ENCODE measurements at places on chromosomes 12 and 14. TPM values are rescaled to one million over a fixed set of nuclear protein-coding genes. Genes with fewer than 3 reads are reported as not detected.

KCNK13 gene
- total RNA-seq: 0.16 TPM

IL22 gene
- total RNA-seq: not detected

SERPINA10 gene
- not detected for total RNA-seq

LMNTD1 gene
- not detected for total RNA-seq

SLC5A8 gene
- not detected for total RNA-seq

PRR13 gene
- total RNA-seq: 33.2 TPM

INHBC gene
- total RNA-seq: not detected

HCAR2 gene
- 47.2 TPM for total RNA-seq

SMOC1 gene
- total RNA-seq: 1.1 TPM

ZC2HC1C gene
- total RNA-seq: 3.7 TPM

SLC4A8 gene
- 0.08 TPM for total RNA-seq

BATF gene
- 7.3 TPM for total RNA-seq

MEG3 gene
- 18.2 TPM for total RNA-seq

ITGB7 gene
- total RNA-seq: 7.4 TPM

SCN8A gene
- 0.80 TPM for total RNA-seq

TMEM106C gene
- 56.7 TPM for total RNA-seq

CATSPERB gene
- 1.3 TPM for total RNA-seq

TAS2R7 gene
- not detected for total RNA-seq

NPAS3 gene
- 0.29 TPM for total RNA-seq

- DNase-seq: peak; percentile 87
These were observed 740 bp upstream of the PRPF40B start for GRCh38 chr12:49622501-49623141.

DNA sequence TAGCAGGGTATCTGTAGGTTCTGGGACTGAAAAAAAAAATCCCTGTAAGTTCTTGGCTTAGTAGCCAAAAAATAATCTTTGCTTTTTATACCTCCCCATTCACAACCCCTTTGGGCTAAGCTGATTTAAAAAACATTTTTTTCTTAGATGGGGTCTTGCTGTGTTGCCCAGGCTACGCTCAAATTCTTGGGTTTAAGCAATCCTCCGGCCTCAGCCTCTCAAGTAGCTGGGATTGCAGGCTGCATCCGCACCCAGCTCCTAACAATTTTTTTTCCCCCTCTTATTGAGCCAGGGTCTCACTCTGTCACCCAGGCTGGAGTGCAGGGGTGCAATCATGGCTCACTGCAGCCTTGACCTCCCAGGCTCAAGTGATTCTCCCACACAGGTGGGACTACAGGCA is 9.1 kb upstream of the ISM2 start:
- no peak for DNase-seq

DNA sequence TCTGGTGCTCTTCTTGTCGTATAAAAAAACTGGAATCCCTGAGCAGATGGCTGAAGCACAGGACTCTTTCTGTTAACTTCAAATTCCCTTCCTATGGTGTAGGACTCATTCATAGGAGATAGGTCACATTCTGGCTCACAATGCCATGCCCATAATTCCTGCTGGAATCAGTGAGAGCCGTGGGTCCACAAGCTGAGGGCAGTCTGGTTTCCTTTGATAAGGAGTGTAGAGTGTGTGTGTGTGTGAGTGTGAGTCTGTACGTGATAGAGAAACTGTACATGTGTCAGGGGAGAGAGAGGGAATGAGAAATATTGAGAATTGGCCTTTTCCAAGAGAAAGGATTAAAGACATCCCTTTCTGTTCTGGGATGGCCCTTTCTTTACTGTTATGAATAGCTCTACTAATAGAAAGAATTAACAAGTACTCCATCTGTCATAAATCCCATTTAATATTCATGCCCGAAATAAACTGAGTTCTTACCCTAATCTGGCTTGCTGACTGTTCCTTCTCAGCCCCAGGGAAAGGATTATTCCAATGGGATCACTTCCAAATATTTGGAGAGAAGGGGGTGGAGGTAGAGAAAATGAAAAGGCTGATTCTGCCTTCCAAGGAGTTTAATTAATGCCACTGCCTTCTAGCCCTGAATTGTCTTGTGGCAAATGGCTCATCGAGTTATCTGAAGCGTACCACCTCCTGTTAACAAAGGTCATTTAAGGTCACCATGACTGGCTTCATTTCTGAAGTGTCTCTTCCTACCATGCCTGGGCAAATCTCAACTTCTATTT is 79.0 kb downstream of the TMX1 start:
- DNase-seq: no peak

- DNase-seq: no peak
These were observed 38.9 kb downstream of the FERMT2 start for GRCh38 chr14:52911904-52912303.

DNA sequence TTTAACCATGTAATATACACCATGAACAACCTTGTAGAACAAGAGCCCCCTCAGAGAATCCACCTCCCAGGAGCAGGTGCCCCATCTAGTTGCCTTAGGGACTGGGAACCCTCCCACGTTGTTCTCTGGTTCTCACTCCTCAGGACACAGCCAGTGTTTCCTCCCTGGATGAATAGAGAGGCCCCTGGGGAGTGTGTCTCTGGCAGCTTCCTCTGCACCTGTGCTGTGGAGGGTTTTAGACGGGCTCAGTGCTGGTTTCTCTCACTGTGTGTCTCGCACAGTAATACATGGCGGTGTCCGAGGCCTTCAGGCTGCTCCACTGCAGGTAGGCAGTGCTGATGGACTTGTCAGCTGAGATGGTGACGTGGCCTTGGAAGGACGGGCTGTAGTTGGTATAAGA is 581.3 kb downstream of the TMEM121 start:
- DNase-seq: no peak

- no peak for DNase-seq
These were observed 904 bp upstream of the PAPOLA start for GRCh38 chr14:96501217-96501739.

- DNase-seq: no peak
These were observed 4.7 kb upstream of the TUBA1C start for GRCh38 chr12:49260166-49260565.

- no peak for DNase-seq
These were observed 88.8 kb downstream of the KCNH5 start for GRCh38 chr14:62956413-62956812.

GRCh38 chr12:117587631-117588287 is 226.3 kb upstream of the NOS1 start:
- peak; percentile 26 for DNase-seq

DNA sequence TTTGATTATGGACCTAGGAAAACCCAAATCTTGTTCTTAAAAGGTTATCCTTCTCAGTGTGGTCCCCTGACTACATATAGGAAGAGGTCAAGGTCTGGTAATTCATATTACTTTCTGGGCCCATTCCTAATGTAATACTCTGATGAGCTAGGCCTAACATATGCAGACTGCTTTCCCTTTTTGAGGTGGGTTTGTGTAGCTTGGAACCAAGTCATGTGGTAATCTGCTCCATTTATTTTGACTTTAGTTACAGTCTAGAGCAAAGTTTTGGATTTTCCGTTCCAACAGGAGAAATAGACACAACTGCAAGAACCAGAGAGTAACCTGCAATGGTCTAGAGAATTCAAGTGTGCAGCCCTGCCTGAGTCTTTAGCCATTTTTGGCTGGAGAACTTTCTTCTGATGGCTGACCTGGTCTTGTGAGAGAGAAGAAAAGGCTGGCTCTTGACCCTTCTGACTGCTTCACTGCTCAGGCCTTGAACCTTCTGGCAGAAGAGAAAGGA is 22.5 kb downstream of the TTC6 start:
- DNase-seq: no peak

- no peak for DNase-seq
These were observed 18.9 kb downstream of the TMEM106C start for GRCh38 chr12:47982311-47982710.

- peak; percentile 80 for DNase-seq
These were observed 98.4 kb downstream of the LGMN start for GRCh38 chr14:92649934-92650545.

DNA sequence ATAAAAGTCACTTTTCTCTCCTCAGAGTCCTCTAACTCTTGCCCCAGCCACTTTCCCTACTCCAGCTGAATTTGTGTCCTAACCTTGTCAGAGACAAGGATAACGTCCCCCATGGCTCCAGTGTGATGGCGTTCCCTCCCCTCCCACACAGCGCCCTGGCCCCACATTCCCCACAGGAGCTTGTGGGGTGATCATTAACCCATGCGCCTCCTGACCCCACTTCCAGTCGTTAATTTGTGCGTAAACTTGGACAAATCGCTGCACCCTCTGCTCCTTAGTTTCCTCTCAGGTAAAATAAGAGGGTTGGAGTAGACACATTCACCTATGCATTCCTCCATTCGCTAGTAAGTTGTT is 22.9 kb upstream of the BCDIN3D start:
- DNase-seq: no peak

DNA sequence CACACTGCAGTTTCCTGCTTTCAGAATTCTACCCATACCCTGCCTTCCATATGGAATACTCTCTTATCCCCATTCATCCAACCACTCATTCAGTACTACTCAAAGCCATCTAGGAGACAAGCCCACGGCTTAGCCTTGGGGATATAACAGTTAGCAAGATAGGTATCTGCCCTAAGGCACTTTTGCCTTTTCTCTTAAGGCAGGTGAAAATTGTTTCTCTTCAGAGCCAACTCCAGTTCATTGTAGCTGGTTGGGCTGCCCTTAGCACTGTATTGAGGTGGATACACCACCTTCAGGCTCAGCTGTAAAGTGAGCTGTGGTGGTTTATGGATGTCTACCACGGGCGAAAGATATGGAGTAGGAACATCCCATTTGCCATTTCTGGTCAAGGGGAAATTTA is 729.7 kb upstream of the TBX3 start:
- DNase-seq: no peak

DNA sequence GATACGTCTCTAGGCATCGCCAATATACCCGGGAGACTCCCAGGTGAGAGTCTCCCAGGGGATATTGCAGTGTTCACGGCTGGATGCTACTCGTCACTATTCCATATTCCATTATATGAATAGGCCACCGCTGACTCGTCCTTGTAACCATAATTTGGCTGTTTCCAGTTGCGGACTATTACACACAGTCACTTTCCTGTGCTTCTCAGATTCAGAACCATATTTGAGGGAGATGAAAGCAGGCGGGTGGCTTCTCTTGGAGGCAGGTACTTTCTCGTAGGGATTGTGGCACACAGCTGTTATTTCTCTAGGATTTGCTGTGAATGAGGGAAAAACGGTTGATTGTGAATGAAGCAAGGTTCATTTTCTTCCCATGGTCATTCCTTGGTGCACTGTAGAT is 73.0 kb downstream of the ADGRD1 start:
- no peak for DNase-seq

DNA sequence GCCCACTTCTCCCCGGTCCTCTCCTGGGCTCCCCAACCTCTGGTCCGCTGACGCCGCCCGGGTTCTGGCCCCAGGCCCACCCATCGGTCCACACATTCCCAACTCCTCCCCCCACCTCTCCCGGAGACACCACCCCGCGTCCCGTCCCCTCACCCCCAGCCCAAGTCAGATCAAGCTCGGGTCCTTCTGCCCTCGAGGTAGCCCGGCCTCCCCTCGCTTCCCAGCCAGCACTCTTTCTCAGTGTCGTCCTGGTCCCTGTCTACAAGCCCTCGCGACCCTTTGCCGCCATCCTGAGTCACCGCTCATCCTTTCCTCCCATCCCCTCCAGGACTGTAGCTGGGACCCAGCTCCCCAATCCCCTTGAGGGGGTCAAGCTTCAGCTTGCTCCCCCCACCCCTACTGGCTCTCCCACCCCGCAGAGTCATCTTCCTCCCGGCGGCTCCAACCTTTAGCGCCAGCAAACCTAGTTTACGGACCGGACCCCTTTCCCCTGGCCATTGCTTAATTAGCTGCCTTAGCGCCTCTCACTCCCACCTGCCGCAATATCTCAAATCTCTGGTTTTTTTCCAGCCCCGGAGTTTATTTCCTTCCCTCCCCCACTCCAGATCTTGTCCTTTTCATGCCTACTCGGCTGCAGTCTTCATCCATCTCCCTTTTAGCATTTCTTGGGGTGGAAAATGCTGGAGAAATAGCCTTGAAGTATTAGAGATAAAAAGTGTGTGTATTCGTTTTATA is 1.1 kb downstream of the PPP4R4 start:
- DNase-seq: no peak

GRCh38 chr12:131251336-131252101 is 297.8 kb downstream of the ADGRD1 start:
- DNase-seq: no peak

GRCh38 chr12:54040148-54040494 is 7.3 kb downstream of the HOXC5 start:
- DNase-seq: no peak

DNA sequence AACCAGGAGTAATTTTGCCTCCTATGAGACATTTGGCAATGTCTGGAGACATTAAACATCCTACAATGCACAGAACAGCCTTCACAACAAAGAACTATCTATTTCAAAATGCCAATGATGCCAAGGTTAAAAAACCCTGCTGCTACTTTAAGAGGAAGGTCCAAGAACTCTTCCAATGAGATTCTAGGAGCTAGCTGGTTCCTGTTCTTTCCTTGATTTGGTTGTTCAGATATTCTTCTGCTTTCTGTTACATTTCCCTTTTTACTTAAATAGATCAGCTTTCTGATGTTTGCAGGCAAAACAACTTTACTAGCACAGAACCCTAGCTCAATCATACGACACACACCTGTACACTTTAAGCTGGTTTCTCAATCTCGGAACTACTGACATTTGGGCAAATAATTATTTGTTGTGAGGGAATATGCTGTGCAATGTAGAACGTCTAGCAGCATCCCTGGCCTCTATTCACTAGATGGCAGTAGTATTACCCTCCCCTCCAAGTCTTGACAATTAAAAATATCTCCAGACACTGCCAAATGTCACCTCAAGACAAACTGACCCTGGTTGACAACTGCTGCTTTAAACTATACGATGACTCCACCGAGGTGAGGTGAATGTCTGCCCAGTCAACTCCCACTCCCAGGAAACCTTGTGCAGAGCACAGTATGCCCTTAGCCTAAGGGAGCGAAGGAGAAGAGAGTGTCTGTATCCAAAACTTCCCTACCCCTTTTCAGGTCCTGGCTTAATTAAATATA is 4.4 kb downstream of the BLTP3B start:
- no peak for DNase-seq

Measured in lower leg skin (tissue), 4 donors.